ENCODE measurements at places on chromosomes 7 and 10.

DNA sequence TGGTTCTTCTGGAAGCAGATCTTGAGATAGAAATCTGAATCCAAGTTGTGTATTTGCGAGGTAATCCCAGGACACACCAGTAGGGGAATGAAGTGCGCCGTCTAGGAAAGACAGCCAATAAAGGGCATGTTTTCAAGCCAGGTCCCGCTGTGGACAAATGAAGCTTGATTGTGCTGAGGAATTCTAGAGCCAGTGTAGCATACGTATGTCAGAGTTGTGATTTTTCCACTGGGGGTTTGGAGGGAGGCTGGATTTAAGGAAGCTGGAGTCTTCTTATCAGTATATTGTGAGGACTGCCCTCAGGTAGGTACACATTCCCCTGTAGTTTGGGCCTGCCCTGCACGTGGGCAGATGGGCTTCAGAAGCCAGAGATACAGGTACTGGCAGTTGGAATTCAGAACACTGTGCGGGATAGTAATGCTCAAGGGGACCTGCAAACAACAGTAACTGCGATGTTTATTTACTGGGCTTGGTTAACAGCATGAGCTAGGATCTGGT is 50.9 kb downstream of the GALNT11 start:
- no peak for DNase-seq

DNA sequence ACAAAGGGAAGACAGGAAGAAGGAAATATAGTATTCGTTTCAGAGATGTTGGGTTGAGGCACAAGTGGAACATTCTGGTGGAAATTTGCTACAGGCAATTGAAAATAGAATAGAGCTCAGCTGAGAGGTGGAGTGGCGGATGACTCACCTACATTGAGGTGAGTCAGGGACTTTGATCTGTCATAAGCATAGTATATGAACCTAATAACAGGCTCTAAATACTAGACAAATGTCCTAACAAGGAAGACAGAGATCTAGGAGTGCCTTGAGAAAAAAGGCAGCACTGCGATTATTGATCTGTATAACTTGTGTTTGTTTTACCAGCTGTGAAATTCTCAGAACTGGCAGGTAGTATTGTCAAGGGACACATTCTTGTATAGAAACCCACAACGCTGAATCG is 907 bp upstream of the IFRD1 start:
- no peak for DNase-seq

DNA sequence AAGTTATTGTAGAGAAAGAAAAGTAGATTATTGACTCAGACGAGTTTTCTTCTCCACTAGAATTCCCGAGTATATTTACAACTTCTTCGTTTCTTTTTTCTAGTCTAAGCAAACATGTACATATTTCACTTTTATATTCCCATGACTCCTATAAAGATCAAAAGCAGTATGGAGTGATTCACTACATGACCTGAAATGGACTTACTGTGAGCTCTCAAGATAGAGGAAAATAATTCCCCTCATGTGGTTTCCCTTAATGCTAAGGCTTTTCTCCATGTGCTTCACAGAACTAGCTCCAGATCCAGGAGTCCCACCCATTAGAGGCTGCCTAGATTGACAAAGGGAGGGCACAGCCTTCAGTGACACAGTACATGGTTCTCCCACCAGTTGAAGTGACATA is 823.1 kb upstream of the LRRTM3 start:
- no peak for DNase-seq

DNA sequence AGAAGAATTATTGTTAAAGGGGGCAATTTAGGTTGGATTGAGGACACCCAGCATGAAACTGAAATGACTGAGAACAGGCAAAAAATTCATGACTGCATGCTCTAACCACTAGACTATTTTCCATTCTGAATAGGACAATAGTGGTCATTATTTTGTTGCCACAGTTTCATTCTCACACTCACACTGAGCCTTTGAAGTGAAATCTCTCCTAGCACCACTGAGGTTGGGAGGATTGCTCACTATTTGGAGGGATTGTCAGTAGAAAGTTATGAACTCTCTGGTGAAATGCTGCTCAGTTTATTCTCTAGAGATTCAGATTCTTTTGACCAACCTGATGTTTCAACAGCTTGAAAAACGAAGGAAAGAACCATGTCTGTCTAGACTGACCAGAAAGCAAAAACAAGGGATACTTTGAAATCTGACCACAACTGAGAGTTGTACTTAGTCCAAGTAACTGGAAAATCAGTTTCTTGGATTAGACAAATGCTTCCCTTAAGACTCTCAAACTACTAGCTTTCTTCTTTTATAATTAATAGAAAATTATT is 191.2 kb downstream of the DYNC1I1 start:
- DNase-seq: no peak

DNA sequence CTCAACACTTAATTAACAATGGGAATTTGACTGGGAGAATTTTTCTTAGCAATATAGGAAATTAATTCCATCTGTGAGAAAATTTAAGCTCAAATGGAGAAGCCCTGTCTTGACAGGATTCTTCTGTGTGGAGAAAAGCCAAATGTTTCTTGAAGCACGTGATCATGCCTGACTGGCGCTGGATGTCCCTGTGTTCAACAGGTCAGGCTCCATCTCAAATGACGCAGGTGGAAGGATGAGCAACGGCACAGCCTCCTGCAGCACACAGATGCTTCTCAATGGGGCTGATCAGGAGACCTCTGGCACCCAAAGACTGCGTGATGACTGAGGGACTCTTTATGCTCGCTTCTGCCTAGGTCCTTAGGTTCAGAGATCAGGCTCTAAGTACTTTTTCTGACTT is 143.8 kb downstream of the RSU1 start:
- no peak for DNase-seq

GRCh38 chr10:97757471-97757870 is 14.3 kb downstream of the SFRP5 start:
- no peak for DNase-seq

DNA sequence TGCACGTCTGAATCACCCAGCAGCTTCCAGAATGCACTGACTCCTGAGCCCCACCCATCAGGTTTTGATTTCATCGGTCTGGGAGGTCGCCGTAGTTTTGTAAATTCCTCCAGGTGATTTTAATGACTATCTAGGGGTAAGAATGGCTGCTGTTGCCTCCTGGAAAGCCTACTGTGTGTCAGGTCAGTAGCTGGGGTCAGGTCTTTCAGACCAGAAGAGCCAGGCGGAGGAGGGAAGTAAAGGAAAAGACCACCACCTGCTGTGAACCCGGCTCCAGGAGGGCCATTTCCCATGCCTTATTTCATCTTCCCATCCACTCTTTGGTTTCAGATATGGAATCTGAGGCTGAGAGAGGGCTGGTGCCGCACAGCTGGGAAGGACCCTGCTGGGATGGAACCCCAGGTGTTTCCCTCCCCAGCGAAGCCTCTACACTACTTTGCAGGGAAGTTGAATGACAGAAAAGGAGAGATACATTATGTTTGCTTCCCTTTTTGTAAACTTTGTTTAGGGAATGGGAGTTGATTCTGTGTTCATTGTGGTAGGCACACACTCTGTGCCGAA is 19.8 kb downstream of the ADAMTS14 start:
- no peak for DNase-seq

DNA sequence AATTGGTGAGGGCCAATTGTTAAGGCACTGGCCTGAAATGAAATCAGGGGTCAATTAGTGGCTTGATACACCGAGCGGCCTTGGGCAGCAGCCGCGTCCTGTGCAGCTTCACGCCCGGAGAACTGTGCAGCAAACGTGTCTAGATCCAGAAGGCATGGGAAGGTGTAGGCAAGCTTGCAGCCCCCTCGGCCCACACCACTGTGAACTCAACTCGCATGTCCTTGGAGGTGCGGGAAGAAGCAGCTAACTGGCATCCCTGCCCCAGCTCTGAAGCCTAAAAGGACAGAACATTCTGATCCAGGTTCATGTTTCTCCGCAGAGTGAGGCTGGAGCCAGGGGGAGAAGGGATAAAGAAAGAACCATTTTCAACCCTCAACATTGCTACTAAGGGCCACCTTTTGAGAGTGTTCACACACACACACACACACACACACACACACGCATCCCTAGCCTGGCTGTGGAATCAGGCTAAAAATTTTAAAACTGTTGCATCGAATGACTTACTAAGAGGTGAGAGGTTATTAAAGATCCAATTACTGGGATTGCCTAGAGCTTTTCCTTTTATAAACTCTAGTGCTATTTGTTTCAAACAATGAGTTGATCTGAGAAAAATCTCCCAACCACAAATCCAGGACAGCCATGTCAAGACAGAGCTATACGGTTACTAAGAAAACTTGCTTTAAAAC is 104.0 kb downstream of the PARP12 start:
- DNase-seq: no peak

- DNase-seq: no peak
Measured at GRCh38 chr10:50988792-50989191, 85.5 kb upstream of the PRKG1 start.

DNA sequence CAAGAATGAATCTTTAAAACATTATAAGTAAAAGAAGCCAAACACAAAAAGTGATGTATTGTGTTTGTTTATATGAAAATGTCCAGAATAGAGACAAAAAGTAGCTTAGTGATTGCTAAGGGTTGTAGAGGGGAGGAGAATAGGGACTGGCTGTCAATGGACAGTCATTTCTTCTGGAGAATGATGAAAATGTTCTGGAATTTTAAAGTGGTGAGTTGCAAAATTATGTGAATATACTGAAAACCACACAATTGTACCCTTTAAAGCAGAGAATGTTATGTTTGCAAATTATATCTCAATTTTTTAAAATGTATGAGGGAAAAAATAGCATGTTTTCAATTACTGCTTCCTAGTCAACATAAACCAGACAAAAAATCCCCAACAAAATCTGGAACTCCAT is 174.2 kb downstream of the KMT2E start:
- DNase-seq: no peak

- DNase-seq: no peak
Measured at GRCh38 chr10:91983416-91983815, 59.8 kb downstream of the BTAF1 start.

DNA sequence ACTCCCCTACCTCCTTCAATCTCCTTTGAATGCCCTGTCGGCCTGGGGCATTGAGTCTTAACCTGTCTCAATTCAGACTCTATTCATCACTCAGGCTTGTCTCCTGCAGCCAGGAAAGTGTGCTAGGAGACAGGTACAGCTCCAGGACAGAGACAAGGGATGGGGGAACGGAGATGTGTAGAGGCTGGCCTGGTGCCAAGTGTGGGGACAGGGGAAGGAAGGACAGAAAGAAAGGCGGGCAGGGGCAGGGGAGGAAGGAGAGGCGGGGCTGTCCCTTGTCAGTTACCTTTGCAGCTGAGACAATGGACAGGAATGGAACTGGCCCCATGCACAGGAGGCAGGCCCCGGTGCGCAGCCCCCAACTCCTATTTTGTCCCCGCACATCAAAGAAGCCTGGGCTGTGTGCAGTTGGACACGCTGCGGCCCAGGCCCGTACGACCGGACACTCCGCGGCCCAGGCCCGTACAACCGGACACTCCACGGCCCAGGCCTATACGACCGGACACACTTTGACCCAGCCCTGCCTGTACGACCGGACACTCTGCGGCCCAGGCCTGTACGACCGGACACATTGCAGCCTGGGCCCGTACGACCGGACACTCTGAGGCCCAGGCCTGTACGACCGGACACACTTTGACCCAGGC is 36.9 kb downstream of the CHST15 start:
- DNase-seq: no peak

DNA sequence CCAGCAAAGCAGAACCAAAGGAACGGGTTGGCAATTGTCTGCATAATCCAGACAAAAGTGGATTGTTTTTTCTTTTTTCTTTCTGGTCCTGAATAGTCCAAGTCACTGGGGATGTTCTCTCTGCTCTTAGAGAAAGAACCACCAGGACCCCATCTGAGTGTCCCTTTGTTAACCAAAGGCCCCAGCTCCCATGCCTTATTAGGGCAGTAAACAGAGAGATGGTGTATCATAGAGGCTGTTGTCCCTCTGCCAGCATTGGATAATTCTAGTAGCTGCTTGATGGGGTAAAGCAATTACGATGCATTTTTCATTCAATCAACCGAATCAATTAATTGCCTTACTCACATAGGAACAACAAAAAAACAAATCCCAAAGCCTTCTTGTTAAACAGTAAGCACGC is 213.0 kb downstream of the BUB3 start:
- DNase-seq: no peak

DNA sequence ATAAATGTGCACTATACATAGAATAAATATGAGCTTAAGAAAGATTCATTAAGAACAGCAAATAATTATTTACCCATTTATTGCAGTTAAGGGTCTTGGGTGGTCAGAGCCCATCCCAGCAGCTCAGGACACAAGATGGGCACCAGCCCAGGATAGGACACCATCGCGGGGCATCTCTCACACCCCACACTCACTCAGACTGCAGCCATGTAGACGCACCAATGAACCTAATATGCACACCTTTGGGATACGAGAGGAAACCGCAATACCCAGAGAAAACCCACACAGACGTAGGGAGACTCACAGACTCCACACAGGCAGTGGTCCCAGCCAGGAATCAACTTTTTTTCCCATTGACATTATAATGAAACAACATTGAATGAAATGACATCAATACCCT is 36.0 kb downstream of the CARD11 start:
- DNase-seq: no peak

DNA sequence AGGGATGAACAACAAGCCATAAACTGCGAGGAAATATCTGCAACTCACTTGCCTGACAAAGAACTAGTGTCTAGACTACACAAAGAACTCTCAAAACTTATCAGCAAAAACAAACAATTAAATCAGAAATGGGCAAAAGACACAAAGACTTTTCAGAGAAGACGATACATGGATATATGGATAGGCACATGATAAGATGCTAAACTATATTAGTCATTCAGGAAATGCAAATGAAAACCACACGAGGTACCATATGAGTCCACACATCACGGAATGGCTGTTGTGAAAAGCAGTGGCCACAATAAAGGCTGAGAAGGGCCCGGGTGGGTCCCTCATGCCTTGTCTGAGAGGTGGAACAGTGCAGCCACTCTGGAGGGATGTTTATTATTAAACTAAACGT is 267.8 kb downstream of the WDR37 start:
- no peak for DNase-seq

GRCh38 chr7:5699467-5700384 is 81.7 kb downstream of the RNF216 start:
- peak; percentile 68 for DNase-seq
